ENCODE measurements at places on chromosomes 11 and 22. TPM values are rescaled to one million over a fixed set of nuclear protein-coding genes. Genes with fewer than 3 reads are reported as not detected.
A peak's percentile ranks its signal among the peaks of the same experiment; 100 is the strongest.

DNA sequence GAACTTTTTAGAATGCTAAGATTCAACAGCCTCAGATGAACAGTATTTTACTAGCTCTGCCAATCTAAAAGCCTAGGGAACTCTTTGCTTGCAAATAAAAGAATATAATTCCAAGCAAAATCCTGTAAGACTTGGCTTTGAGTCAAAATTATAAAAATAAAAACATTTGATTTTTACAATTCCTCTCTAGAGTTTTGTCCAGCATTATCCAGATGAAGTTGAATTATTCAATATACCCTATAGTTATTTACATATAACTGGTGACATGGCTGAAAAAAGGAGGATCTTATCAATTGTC lies 378.3 kb downstream of the ETS1 start:
- H3K27ac ChIP-seq: no peak overlapping the region
- no peak for DNase-seq
- no peaks in the 10 kb centered on the region for H3K27me3 ChIP-seq
- H3K36me3 ChIP-seq: no peaks in the 10 kb centered on the region

DNA sequence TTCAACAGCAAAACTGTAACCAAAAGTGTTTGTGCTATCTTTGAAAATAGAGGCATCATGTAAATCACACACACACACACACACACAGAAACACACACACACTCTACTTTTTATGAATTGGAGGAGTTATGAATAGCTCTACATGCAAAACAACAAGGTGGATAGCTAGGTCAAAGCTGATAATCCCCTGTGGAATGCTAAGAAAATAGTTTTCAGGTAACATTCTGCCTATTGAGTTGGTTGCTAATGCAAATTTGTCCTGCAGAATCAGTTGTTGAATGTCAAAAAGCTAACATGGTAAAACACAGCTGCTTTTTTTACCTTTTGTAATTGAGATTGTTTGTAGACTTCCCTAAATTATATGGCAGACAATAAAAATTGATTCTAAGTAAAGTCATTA lies 1658.4 kb upstream of the RAG2 start:
- no peak overlapping the region for H3K4me3 ChIP-seq
- H3K27ac ChIP-seq: no peak overlapping the region
- H3K27me3 ChIP-seq: no peaks in the 10 kb centered on the region
- no peaks in the 10 kb centered on the region for H3K36me3 ChIP-seq

- H3K27ac ChIP-seq: no peak overlapping the region
- no peaks in the 10 kb centered on the region for H3K27me3 ChIP-seq
- no peak for DNase-seq
- no peak overlapping the region for H3K4me3 ChIP-seq
- H3K4me1 ChIP-seq: no peaks in the 10 kb centered on the region
Observed at GRCh38 chr11:31790649-31791048, 20.5 kb downstream of the PAX6 start.

GRCh38 chr11:110711448-110711775 lies 825 bp downstream of the ARHGAP20 start:
- no peaks in the 10 kb centered on the region for H3K36me3 ChIP-seq
- H3K4me3 ChIP-seq: peak overlapping the region; percentile 40
- peaks cover 48% of the 10 kb centered on the region for H3K27me3 ChIP-seq
- no peak overlapping the region for H3K27ac ChIP-seq
- no peak for DNase-seq

SUSD2 gene
- total RNA-seq: 0.75 TPM

SLC7A4 gene
- total RNA-seq: not detected

ARFGAP2 gene
- 228 TPM for total RNA-seq
